ENCODE measurements at places on chromosomes 7 and 10.

GRCh38 chr10:59864141-59864962 is 42.0 kb downstream of the CCDC6 start:
- DNase-seq = no peak

DNA sequence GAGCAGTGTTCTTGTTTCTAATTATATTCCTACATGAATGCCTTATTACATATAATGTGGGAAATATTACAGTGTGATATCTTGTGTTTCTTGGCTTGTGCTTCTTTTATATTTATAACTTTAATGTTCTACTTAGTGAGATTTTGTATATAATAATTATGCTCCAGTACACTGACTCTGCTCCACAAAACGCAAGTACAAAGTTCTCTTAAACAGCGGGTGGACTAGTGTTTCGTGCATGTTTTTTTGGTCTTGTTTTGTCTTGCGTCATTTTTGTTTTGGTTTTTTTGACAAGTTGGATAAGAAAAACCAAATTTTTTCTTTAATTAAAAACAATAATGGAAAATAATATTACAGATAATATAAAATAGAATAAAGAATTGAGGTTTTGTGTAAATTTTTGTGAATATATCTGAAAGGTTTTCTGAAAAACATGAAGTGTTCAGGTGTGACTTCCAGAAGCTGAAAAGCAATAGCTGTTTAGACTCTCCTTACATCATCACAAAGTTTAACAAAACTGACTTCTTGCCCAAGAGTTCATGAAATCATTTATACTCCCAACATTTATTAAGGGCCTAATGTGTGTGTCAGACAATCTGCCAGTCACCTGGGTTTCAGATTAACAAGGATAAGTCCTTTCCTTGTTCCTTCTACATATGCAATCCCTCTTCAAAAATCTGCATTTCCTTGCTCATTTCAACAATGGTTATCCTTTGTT is 331.8 kb downstream of the LRRTM3 start:
- no peak for DNase-seq

DNA sequence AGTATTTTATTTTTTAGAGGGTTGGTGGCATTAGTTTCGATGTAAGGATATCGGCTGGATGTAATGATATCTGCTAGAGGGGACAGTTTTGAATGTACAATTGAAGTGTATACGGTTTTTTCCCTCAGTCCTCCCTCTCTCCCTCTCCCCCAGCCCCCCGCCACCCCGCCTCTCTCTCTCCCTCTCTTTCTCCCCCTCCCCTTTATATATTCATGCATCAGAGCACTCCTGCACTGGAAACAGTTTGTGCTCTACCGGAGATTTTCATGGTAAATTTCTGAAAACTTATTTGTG is 1.6 kb downstream of the GLCCI1 start:
- no peak for DNase-seq

GRCh38 chr7:158589653-158590052 is 2.0 kb upstream of the PTPRN2 start:
- no peak for DNase-seq

DNA sequence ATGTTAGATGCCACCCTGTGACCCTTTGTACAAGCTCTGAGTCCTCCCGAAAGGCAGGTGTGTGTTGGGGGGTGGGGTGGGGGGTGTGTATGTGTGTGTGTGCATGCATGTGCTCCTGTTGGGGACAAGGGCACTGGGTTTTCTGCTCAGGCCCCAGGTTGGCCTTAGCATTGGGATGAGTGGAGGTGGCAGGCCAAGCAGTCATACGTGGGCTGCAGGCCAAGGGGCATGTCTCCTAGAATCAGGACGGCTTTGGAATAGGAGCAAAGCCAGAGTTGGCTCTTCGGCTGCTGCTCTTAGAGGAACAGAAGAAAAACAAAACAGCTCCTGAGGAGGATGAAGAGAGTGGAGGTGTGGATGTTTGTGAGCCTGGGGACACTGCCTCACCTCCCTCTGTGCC is 26.0 kb downstream of the HSPA12A start:
- DNase-seq = no peak

Data from mesenchymal stem cell (in vitro differentiated cells and primary cell).